ENCODE measurements at places on chromosomes 5 and 9.

DNA sequence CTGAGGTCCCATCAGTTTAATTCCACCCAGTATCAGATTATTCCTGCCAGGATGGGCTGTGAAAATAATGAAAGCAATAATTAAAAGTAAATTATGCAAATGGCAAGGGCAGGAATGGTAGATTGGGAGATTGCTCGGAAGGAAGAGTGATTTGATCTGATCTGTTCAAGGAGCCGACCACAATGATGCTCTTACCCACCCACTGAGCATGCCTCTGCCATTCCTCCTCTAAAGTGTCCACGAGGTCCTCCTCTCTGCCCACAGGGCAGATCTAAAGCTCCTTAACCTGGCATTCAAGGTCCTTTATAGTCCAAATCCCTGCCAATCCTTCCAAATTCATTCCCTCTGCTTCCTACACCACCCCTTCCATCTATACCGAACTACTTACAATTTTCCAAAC is 147.8 kb downstream of the TTLL11 start:
- no peak for DNase-seq

DNA sequence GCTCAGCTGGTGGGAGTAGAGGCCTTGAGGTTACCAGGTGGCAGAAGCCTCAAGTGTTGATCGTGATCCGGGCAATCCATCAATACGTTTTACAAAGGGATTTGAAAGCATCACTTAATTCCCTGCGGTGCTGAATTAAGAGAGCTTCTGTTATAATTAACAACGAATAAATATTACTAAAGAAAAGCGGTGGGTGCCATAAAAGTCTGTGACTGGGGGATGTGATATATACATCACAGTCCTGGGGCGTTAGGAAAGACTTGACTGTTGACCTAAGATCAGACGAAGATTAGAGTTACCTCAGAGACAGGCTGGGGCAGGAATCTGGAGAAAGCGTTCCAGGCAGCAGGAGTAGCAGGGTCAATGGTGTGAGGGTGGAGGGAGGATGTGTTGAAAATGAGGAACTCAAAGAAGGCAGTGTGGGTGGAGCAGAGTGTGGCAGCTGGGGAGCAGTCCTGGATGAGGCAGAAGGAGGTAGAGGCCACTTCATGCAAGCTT is 6.7 kb upstream of the C5orf63 start:
- DNase-seq = no peak

- no peak for DNase-seq
Observed at GRCh38 chr5:175797521-175798038, 73.8 kb upstream of the CPLX2 start.

- DNase-seq = no peak
Observed at GRCh38 chr5:93735378-93735777, 6.0 kb downstream of the POU5F2 start.

GRCh38 chr9:69582018-69582417 is 90.2 kb downstream of the APBA1 start:
- DNase-seq = no peak

- DNase-seq = no peak
Observed at GRCh38 chr5:53350991-53351770, 129.2 kb upstream of the FST start.
